Foreskin keratinocyte (primary cell): ENCODE measurements at places on chromosomes 2 and 18.

GRCh38 chr2:28377984-28378678 lies 14.5 kb upstream of the FOSL2 start:
- DNase-seq, result peak; percentile 84

DNA sequence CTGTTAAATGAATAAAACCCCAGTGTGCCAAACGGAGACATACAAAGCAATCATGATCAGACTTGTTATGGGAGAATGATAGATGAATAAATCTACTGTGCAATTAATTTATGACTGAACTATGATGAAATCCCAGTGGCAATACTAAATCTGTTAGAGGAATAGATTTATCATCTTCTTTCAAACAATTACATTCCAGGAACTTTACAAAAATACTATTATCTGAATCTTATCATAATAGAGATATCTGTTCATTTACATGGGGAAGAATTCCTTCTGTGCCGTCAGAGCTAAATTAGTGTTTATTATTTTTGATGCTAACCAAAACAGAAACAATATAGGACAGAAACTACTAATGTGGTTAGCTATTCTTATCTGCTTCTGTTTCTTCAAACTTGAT lies 208.5 kb downstream of the CAMKMT start:
- DNase-seq, result peak; percentile 47

- DNase-seq, result peak; percentile 56
Measured at GRCh38 chr2:207202645-207203044, 36.9 kb upstream of the KLF7 start.

- DNase-seq, result no peak
Measured at GRCh38 chr18:39825485-39826150, 2129.4 kb upstream of the PIK3C3 start.

DNA sequence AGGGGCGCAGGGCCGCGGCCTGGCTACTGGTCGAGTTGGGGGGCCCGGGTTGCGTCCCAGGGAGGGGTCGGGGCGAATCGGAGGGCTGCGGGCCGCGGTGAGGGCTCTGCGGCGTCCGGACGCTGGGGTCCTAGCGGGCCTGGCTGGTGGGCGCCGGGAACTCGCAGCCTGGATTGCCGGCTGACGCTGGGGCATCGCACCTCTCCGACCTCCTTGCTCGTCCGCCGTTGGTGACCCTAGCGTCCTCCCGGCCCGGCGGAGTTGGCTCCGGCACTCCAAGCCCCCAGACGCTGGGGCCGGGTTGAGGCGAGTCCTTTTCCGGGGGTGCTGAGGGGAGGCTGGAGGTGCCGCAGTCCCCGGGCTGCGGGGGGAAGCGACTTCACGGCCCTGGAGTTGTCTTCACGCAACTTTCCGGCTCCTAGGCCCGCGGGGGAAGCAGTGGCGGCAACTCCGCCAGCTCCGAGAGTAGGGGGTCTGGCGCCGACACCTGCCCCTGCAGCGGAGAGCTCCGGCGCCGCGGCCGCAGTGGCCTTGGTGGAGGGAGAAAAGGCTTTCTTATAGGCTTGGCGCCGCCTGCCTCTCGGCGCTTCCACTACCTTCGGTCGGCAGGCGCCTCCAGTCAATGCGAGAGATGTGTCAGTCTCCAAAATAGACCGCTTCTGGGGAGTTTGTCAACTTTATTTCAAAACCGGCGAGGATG lies 70.3 kb downstream of the HAUS1 start:
- no peak for DNase-seq

- DNase-seq, result no peak
Measured at GRCh38 chr18:79912994-79913831, 38.2 kb downstream of the SLC66A2 start.

DNA sequence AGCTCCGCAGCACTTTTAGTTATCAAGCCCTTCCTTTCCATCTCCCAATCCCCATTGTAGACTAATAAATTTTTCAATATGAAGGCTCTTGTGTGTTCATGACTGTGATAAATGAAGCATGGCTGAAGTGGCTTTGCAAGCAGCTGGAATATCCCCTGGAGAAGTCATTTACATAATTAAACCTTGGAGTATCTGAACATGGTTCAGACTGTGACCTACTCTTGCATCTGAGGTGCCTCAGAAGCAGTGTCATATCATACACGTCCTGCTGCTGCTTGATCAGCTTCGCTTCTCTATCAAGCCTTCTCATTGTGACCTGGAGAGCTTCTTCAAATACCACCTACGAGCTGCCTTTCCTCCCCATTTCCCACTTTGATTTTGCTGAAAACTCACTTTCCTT lies 48.4 kb upstream of the ZNF397 start:
- no peak for DNase-seq

DNA sequence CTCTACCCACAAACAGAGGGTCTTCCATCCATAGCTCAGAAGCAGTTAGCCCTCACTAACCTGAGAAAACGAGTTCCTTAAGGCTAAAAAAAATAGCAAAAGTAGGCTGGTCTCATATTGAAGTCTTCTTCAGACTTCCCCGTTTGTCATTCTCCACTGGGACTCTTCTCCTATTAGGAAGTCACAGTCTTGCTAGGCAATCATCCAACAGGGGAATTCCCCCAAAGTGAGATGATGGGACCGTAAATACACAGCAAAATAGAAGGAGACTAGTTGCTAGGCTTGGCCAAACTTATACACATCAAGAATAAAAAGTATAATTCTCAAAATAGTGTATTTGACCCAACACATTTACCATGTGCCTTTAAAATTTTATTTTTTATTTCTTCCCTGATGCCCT lies 34.3 kb downstream of the COL6A3 start:
- DNase-seq, result no peak

GRCh38 chr2:230358305-230358704 lies 31.3 kb downstream of the SP140L start:
- DNase-seq, result no peak

DNA sequence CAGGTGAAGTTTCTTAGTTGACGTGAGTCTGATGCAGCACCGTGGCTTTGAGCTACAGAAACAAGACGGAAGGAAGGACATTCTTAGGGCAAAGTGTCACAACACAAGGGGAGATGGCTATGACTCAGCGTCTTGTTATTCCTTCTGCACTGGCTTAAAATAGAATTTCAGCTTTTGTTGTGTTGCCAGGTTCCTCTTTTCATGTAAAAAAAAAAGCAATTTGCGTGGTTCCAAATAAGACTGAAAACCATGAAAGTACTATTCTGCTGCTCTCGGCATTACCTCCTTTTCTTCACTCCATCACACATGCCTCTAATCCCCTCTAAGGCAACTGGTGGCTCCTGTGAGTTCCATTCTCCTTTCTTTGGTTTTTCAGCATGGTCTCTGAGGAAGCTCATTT lies 150.1 kb downstream of the ANTXR1 start:
- DNase-seq, result peak; percentile 80

DNA sequence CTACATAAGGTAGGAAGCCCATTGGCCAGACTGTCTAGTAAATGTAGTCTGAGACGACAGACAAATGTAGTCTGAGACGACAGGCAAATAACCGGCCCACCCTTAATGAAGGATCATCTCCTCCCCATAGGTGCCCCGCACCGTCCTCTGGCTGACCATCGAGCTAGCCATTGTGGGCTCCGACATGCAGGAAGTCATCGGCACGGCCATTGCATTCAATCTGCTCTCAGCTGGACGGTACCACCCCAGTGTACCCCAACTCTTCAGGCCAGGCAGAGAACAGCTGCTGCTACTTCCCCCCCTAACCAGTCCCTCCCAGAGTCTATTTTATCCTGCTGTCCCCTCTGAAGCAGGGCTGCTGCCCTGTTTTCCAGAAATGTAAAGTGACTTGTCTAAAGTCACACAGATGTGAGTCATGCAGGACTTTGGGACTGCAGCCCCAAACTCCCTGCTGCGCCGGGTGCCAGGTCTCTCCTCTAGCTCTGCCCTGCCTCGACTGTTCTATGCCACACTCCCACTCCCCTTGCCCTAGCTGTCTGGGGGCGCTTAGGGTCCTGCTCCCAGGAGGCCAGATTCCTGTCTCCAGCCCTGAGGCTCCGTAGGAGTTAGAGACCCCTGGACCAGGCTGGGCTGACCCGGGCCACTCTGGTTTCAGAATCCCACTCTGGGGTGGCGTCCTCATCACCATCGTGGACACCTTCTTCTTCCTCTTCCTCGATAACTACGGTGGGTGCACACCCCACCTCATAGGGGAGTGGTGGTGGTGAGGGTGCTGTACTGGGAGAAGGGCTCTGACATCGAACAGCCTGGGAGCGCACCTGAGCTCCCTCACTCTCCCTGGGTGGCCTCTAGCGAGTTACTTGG lies 4.7 kb downstream of the SLC11A1 start:
- DNase-seq, result no peak
